ENCODE measurements at places on chromosomes 3 and 15.

DNA sequence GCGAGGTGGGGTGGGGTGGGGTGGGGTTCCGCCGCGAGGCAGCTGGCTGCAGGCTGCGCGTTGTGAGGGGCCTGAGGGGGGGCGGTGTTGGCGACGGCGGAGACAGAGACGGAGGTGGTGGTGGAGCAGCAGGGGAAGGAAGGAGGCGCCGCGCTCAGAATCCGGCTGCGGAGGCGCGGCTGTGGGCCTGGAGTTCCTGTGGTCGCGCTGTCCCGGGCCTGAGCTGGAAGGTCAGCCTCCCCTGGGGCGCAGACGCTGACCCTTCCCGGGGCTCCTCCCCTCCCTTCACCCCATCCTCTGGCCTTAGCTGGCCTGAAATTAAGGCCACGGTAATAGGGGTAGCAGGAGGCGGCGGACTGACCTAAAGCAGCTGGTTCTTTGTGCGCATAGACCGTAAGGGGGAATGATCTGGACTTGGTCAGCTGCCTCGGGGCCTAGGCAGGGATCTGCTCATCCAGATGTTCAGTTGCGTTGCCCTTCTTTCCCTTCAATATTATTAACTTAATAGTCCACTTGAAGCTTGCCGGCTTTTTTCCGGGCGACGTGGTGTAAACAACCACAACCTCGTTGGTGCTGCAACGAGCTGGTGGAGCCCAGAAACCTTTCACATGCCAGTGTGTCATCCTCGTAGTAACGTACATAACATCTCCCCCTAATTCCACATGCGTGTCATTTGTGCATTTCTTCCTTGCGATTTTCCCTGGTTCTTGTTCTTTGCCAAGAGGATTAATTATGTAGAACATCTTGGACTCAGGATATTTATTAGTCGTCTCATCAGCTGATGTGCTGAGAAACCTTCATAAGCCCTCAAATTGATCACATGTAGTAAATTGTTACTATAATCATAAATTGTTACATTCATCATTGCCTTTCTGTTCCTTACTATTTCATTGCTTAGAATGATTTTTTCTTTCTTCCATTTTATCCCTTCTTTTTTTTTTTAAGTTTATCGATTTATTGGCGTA, 626 bp downstream of the SEC62 start:
- DNase-seq, result peak; percentile 15

DNA sequence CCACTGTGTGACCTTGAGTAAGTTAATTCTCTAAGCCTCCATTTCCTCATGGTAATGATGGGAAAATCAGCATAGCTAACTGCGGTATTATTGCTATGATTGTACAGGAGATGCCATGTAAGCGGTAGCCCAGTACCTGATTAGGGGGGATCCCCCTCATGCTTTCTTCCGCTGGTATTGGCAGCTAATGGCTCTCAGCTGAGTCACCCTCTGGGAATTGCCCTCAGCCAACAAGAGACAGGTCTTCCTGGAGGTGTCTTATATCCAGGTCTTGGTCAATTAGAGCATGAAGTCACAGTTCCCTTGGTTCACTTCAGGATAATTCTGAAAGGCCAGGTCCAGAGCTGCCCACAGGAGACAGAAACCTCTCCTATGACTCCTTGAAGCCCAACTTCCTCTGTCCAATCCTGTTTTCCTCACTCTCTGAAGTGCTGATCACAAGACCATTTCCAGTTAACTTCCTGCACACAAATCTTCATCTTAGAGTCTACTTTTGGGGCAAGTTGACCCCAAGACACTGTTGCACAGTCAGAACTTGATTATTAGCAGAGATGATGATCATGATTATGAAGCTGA, 724.7 kb upstream of the ZNF385D start:
- no peak for DNase-seq

DNA sequence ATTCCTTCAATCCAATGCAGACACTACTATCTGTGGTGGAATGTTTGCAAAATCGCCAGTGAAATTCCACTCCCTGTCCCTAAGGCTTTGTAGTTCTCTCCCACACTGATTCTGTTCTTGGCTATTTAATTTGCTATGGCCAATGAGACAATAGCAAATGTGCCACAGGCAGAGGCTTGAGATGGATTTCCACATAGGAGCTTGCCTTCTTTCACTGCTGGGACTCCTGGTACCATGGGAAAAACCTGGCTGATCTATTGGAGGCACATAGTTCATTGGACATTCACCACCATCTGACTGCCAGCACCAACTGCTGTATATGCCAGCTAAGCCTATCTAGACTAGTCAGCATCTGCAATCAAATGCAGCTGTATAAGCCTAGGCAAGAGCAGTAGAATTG, 103.8 kb downstream of the NR1D2 start:
- no peak for DNase-seq

DNA sequence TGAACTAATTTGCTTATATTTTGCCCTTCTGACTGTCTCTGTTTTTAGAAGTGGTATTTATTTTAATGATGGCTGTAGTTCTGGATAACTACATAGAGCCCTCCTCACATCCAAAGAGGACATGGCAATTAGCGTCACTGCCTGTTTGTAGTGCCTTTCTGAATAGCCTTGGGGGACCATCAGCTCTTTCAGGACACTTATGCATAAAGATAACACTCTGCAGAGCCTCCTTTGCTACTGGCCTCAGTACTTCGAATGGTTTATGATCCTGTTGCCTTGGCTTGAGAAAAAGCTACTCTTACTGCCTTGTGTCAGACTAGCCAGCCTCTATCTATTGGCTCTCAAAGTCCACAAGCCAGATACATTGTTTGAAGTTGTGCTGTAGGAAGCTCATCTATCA, 105.4 kb upstream of the SPRED1 start:
- no peak for DNase-seq

DNA sequence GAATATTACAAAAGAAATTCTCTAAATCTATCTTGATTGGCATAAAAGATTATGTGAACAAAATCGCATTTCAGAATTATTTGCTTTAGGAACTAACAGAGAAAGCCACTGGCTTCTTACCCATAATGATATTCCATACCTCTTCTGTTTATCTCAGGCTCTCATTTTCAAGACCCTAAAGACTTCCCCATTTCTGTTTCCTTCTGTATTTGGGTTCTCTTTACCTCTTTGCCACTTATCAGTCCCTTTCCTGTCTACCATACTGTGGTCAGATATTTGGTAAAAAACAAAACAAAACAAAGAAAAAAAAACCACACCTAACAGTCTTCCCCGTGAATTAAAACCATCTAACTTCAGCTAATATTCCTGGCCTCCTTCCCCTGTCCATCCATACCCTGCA, 108.5 kb downstream of the LRRC28 start:
- no peak for DNase-seq

- DNase-seq, result no peak
Measured at GRCh38 chr3:160157321-160157720, 67.9 kb upstream of the C3orf80 start.

DNA sequence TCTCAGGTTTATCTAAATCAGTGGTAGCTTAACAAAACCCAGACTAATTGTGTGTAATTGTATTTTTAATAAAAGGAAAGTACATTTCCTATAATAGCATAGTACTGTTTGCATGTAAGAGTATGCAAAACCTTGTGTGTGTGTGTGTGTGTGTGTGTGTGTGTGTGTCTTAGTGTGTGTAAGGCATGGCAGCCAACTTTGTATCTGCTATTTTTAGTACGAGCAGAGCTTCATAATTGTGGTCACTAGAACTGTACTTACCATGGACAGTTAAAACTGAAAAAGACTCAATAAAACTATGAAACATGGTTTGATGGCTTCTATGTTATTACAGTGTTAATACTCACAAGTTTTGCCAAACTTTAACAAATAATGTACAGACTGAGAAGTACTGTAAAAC, 6.2 kb downstream of the P2RY1 start:
- DNase-seq, result no peak

- no peak for DNase-seq
Measured at GRCh38 chr15:52797625-52798501, 7.7 kb upstream of the ONECUT1 start.

DNA sequence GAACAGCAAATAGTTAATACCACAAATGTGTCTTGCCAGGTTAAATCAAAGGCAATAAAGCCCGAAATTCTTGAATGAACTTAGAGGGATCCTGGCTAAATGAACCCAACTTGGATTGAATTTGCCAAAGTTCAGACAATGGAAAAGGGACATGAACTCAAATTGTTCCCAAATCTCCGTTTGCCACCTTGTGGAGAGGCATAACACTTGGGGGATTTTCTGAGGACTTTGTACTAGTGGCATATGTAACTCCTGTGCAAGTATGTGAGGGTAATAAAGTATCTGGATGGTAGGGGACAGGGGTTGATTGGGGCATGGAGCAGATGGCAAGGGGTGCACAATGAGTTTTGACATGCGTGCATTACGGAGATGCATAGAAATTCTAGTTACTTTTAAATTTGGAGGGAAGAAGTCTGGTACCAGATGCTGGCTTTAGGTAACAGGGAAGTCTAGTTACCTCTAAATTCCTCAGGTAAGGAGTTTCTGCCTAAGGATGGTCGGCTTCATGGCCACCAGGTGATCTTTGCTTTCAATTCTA, 1.2 kb upstream of the TCAIM start:
- DNase-seq, result no peak

DNA sequence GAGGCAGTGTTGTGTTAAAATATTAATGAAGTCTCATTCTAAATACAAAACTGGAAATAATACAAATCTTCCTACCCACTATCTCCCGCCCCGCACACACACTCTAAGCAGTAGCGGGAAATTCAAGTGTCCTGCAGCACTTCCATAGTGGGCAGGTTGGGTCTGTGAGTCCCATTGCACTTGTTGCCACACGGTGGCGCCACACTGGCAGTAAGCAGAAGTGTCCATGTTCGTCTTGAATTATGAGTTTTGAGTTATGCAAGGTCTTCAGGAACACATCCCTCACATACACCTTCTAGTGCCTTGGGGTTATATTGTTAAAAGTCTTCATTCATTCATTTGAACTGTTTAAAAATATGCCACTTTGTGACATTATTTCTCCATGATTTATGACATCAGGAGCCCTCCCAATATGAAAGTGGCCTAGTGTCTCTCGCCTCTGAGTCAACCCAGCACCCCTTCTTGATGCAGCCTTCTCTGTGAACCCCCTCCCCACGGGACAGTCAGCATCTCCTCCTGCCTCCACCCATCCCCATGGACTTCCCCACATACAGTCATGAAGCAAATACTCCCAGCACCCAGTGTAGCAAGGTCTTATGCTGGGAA, 17.6 kb upstream of the CCDC174 start:
- peak; percentile 17 for DNase-seq

DNA sequence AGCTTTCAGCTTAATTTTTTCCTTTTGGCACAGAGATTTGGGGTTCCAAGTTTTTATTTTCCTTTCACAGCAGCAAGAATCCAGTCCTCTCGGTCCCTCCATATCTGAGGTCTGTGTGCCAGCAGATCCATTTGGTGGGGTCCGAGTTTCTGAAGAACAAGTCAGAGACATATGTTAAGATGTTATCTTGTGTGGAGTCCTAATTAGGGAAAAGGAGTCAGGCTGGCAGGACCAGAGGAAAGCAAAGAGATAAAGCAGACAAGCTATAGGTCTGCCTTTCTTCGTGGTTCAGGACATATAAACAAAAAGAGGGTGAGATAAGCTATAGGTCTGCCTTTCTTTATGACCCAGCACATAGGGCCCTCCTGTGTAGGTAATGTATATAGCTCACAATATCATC, 54.9 kb downstream of the TMED3 start:
- no peak for DNase-seq
